ENCODE measurements at places on chromosomes 4 and X. TPM values are rescaled to one million over a fixed set of nuclear protein-coding genes. Genes with fewer than 3 reads are reported as not detected.

DNA sequence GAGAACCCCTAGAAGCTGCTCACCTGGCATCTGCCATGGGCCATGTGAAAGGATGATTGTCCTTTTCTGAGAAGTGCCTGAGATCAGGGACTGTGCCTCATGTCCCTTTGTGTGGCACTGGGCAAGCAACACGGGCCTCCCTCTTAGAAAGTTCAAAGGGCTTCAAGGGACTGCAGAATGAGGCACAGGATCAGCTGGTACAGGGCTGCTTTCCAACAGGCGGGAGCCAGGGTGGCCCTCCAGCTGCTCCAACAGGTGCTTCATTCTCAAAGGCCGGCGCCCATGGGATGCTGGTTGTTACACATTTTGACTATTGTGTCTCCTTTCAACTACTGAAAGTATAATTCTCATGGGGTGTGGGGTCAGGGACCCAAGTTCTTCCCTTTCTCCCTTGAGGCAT lies 114.7 kb downstream of the ENPP6 start:
- DNase-seq: no peak

GRCh38 chr4:92969650-92970379 lies 666.0 kb downstream of the GRID2 start:
- peak; percentile 17 for DNase-seq

DNA sequence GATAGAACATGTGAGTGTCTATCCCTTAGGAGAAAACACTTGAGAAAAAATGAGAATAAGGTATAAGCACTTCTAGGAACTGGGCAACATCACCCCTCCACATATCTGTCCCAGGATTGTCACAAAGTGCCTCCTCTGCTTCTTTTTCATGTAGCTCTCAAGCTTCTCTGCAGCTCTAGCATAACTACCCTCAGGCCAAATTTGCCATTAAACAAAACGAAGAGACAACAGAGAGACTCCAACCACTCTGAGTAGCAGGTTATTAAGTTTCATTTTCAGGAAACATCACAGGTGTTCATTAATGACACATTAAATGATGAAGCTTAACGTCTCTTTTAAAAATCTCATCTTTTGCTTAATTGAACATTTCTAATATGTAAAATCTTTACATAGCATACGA lies 580.0 kb downstream of the GALNTL6 start:
- no peak for DNase-seq

GRCh38 chr4:40289366-40290188 lies 45.6 kb upstream of the CHRNA9 start:
- no peak for DNase-seq

GRCh38 chr4:99852199-99852749 lies 35.6 kb downstream of the DAPP1 start:
- DNase-seq: peak; percentile 54

GRCh38 chr4:81756973-81757372 lies 285.3 kb upstream of the RASGEF1B start:
- no peak for DNase-seq

GRCh38 chr4:16083241-16084191 lies at the start of gene PROM1:
PROM1 (minus strand) TSS chr4:16084023; CDS start chr4:16075906, 8,117 bp downstream.
- peak; percentile 54 for DNase-seq

DNA sequence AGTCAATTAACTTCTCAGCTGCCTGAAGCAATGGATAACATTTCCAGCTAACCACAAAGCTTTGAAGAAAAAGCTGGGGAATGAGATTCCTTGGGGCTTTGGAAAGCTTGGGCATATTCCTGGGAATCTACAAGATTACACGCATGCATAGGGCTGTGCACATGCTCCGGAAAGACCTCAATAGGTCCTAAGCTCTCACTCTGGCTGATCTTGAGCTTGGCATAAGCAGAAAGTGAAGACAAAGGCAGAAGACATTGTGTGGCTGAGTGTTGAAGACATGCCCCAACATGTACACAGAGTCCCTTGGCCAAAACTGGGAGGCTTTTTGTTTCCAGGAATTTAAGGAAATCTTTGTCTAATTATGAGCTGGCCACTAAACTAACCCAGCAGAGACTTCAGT lies 31.2 kb downstream of the ATG4A start:
- no peak for DNase-seq

DNA sequence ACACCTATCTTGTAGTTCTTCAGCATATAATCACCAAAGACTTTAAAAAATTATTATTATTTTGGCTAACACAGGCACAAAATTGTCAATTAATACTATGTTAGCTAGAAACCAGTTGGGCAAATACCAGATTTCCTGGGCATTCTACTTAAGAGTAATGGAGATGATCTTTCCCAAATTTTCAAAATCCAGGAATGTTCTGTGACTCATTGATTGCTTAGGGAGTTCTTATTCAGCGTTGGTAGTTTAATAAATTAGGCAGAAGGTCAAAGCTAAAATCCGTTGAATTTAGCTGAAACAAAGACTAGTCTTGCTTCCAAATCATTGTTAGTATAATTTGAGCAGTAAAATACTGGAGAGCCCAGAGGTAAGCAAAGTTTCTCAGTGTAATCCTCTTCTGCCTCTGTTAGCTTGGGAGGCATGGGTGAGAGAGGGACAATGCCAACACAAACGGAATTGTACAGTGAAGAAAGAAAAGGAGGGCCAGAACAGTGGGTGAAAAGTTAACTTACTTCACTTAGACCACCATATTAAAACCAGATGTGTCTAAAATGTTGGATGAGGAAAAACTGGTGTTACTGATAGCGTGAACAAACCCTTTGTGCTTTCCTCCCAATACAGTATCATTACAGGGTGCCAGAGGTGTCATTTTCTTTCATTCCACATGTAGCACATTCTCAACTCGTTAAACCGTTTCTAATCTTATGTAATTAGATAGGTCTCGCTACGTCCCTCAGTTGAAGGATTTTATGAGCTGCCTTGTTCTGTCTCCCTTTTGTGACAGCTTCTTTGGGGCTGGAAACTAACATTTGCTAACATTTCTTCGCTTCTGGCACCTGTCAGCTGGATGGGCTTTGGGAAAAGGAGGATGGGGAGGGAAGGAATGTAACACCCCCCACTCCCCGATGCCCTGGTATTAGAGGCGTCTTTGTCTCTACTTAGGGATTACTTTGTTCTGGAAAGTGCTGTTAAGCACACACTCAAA lies 87.4 kb upstream of the CITED1 start:
- DNase-seq: no peak

- no peak for DNase-seq
These were observed 29.6 kb downstream of the TEX11 start for GRCh38 chrX:70878902-70879301.

DNA sequence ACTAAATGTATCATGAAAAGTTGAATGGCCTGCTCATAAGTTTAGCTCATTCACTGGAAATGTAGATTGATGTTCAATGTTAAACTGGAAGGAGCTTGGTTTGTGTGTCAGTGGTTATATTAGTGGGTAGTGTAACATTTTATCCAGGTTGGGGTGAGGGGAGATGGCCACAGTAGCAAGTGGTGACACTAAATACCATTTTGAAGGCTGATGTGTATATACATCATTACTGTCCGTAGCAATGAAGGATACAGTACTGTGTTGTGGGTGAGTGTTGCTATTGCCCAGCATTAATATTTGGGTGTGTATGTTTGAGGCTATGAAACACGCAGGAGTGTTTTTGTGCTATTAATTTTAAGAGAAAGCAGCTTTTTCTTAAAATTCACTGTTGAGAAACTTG lies 6.3 kb downstream of the HMGB3 start:
- DNase-seq: no peak

DNA sequence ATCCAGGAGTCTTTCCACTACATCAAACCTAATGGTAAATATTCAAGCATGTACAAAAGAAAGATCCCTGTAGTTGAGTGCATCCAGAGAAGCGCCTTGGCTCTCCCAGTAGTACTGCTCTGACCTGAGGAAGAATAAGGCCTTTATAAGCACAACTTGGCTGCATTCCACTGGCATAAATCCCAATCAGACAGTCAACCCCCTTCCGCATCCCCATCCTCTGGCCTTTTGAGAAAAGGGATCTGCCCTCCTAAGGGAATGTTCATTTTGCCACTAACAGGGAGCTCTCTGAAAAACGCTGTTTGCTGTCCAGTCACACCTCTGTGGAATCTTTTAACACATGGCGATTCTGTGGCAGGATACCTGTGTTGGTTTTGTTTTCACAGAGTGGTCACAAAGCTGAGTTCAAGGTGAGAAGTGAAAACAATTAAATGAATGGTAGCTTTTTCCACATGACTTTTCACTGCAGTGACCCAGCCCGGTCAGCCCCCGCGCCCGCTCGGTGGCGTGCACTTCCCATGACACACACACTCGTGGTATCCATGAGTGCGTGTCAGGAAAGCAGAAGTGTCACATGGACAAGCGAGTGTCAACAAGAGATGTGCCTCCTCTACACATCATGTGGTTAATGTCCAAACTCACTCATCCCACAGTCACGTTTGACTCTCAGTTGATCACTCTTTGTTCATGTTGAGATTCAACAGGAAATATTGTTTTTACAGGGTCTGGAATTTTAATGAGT lies 112.2 kb upstream of the ENPP6 start:
- DNase-seq: peak; percentile 68

DNA sequence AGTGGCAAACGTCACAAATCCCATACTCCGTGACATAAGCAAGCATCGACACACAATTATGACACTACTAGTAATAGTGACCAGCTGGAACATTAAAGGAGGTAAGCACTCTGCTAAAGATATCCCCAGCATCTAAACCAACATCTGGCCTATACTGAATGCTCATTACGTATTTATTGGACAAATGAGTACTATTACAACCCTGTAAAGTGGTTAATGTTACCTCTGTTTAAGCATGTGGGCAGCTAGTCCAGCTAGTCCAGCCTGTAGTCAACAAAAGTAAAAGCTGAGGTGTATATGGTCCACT lies 419 bp upstream of the RPGR start:
- DNase-seq: no peak

GRCh38 chrX:46152756-46153155 lies 392.5 kb downstream of the ZNF674 start:
- DNase-seq: no peak

- DNase-seq: no peak
These were observed 195.2 kb upstream of the ANXA10 start for GRCh38 chr4:167897116-167897515.

DNA sequence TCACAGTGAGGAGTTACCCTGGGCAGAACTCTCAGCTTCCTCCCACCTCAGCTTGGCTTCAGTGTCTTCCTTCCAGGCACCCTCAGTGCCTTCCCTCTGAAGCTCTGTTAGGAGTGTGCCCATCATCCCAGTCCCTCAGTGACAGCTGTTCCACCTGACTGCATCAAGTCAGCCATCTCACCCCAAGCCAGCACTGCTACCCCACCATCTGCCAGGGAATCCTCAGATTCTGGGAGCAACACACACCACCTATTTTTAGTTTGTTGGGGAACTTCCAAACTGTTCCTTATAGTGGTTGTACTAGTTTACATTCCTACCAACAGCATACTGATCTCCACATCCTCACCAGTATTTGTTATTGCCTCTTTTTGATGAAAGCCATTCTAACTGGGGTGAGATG lies 182.9 kb downstream of the RELL1 start:
- no peak for DNase-seq

- no peak for DNase-seq
These were observed 2.7 kb downstream of the SMIM10L2A start for GRCh38 chrX:135424469-135424868.

GRCh38 chr4:186297013-186297645 lies 31.1 kb downstream of the F11 start:
- DNase-seq: peak; percentile 83

DNA sequence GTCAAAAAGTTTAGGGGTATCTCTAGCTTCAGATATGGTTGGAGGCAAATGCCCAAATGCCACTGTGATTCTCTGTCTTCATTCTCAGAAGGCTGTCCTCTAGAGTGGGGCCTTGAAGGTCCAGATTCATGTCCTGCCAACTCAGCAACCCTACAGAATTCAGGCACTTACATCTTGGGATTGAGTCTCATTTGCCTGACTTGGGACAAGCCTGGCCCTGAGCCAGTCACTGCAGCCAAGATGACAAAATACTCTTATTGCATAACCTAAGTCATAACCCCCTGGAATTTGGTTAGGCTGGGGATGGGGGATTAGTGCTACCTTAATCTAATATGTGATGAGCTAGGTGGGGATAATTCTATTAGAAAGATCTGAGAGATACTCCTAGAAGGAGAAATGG lies 100.5 kb downstream of the AREG start:
- peak; percentile 19 for DNase-seq

DNA sequence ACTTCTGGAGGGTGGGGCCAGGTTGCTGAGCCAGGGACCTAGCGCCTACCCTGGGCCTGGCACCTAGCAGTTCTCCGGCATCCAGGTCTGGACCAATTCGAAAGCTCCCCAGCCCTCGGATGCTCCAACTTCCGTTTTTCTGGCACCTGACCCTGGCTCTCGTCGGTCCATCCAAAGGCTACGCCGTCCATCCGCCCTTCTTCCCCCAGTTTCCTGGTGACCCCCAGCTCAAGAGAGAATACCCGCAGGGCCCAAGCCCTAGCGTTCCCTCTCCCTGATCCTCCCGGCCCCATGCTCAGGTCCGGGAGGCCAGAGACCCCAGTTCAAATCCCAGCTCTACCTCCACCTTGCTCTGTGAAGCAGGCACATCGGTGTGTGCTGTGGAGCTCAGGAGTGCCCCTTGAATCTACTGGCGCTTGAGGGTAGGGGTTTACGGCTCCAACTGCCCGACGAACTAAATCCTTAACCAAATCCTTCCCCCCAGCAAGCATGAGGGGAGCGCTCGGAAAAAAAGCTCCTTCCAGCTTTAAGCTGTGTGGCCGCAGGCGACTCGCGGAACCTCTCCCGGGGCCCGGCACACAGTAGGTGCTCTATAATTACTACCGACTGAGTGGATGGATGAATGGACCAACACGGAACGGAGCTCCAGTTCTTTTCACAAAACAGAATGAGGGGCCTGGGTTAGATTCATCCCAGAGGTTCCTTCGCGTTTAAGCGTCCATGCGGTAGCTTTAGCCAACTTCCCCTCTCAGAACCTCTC lies 1.1 kb downstream of the CRMP1 start:
- DNase-seq: no peak

DNA sequence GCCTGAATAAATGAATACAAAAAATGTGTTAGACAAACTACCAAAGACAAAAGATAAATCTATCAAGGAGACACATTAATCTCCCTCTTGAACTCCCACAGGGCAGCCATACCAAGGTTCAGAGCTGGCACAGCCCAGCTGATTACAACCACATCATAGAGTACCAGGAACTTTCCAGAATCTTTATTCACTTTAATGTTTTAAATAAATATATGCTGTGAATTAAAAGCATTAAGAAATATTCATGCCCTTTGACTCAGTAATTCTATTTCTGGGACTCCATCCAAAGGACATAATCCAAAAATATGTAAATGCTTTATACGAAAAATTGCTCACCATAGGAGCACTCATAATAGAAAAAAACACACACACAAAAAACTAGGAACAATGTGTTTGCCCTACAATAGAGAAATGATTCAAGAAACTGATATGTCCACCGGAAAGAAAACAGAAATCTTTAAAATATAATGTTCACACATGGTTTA lies 126.0 kb downstream of the LDB2 start:
- DNase-seq: peak; percentile 90

The MGARP gene
- 0.26 TPM for total RNA-seq

The SYNPO2 gene
- 27.6 TPM for total RNA-seq

The CLNK gene
- 0.57 TPM for total RNA-seq

The MAGEA3 gene
- total RNA-seq: not detected

The MMAA gene
- 10.3 TPM for total RNA-seq

The TRIM60 gene
- total RNA-seq: not detected
